ENCODE measurements at places on chromosomes 7 and 10.

DNA sequence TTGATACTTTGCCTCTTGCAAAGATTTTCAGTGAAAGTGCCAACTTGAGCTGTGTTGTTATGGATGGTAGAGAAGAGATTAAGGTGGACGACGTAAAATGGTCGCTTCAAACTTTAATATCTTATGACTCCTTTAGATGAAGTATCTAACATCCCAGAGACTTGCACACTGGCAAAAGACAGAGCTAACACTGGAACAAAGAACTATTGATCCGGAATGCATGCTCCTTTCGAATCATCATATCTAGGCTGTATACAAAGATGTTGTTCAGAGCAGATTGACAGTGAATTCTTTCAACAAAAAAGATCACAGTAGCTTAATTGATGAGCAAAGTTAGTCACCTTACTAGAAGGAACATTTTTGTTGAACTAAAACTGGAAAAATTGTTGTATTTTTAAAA lies 592.7 kb downstream of the NXPH1 start:
- DNase-seq: no peak

GRCh38 chr10:72367301-72367960 lies 12.7 kb upstream of the DNAJB12 start:
- no peak for DNase-seq

DNA sequence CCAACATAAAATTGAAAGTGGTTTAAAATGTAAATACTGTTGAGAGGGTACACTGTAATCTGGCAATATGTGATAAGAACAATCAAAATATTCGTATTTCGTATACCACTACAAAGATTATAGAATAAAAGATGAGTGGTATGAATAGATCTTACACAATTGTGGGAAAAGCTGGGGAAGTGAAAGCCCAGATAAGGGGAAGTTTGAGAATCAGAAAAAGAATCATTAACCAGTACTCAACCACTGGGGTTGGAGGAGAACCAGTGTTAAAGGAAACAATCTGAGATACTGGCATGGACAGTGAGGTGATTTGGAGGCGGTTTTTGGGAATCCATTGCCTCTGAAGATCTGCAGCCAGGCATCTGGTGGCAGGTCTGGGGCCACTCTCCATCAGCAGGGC lies 59.7 kb upstream of the CDK14 start:
- DNase-seq: no peak

GRCh38 chr7:65832281-65832680 lies 40.6 kb upstream of the VKORC1L1 start:
- DNase-seq: no peak
